Right lobe of liver (tissue), 6 donors: ENCODE measurements at places on chromosomes 4 and X. TPM values are rescaled to one million over a fixed set of nuclear protein-coding genes. Genes with fewer than 3 reads are reported as not detected.

Gene USP38
- 21.2 TPM for total RNA-seq

Gene STATH
- total RNA-seq = not detected

Gene PARM1
- total RNA-seq = 0.18 TPM

- H3K36me3 ChIP-seq = no peaks in the 10 kb centered on the region
- DNase-seq = no peak
- H3K4me3 ChIP-seq = no peak overlapping the region
- H3K27me3 ChIP-seq = no peaks in the 10 kb centered on the region
Observed at GRCh38 chrX:46770000-46770816, 11.3 kb upstream of the SLC9A7 start.

Gene CLDN22
- not detected for total RNA-seq

Gene AWAT2
- not detected for total RNA-seq

DNA sequence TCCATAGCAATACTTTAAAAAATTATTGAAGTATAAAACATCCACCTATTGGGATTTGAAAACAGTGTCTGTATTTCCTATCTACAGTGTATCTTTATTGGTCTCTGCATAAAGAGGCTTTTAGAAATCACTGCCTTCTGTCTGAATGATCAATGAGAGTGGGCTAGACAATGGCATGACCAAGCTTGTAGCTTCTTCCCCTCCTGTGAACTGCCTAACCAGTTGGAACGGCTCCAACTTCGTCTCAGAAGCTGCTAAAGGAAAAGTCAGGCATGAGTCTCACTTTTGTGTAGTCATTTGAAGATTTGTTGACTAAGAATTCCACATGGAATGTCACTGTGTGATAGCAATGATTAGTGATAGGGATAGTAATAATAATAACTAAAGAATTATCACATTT is 64.2 kb downstream of the INTS12 start:
- no peak overlapping the region for H3K27ac ChIP-seq
- H3K4me3 ChIP-seq = no peak overlapping the region
- no peaks in the 10 kb centered on the region for H3K27me3 ChIP-seq

GRCh38 chr4:3296651-3297050 is 3.8 kb downstream of the RGS12 start:
- no peaks in the 10 kb centered on the region for H3K27me3 ChIP-seq
- DNase-seq = peak; percentile 13
- H3K4me3 ChIP-seq = no peak overlapping the region

DNA sequence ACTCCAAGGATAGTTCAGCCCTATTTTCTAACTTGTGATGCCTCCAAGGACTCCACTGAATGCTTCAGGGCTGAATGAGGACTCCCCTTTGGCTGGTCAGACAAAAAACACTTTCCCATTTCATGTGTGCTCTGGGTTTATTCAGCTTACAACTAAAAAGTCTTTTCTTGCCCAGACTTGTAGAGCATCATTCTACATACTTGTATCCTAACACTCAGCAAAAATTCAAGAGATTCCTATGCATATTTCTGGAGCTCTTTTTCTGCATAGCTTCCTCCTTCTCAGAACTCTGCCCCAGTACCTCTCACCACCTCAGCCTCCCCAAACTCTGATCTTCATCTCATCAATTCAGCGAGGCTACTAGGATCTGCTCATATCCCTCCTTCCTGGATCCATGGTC is 22.2 kb upstream of the KLF3 start:
- no peak for DNase-seq
- H3K27me3 ChIP-seq = no peaks in the 10 kb centered on the region
- H3K4me1 ChIP-seq = no peaks in the 10 kb centered on the region
- H3K4me3 ChIP-seq = no peak overlapping the region

DNA sequence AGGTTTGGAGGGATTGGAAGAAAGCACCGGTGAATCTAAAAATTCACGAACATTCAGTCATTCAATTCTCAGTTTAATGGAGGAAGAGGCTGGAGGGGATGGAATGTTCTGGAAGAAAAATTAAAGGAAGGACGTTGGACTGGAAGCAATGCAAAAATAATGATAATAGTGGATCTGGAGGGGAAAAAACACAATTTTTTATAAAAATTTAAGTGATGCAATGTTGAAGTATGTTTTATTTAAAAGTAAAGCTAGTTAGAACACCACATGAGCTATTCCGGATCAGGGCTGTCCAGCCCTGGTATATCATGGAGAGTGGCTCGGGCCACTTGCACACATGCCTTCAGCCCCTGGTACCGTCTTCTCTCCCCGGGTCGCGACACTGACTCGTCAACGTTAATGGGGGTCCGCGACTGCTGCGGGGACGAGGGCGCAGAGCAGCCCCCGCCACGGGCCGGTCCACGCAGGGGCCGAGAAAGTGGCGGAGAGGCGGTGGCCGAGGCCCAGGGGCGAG is 204.6 kb downstream of the TENM3 start:
- H3K27ac ChIP-seq = no peak overlapping the region
- DNase-seq = no peak
- H3K4me1 ChIP-seq = no peaks in the 10 kb centered on the region
- peaks cover 6% of the 10 kb centered on the region for H3K27me3 ChIP-seq
- H3K4me3 ChIP-seq = peak overlapping the region; percentile 52

DNA sequence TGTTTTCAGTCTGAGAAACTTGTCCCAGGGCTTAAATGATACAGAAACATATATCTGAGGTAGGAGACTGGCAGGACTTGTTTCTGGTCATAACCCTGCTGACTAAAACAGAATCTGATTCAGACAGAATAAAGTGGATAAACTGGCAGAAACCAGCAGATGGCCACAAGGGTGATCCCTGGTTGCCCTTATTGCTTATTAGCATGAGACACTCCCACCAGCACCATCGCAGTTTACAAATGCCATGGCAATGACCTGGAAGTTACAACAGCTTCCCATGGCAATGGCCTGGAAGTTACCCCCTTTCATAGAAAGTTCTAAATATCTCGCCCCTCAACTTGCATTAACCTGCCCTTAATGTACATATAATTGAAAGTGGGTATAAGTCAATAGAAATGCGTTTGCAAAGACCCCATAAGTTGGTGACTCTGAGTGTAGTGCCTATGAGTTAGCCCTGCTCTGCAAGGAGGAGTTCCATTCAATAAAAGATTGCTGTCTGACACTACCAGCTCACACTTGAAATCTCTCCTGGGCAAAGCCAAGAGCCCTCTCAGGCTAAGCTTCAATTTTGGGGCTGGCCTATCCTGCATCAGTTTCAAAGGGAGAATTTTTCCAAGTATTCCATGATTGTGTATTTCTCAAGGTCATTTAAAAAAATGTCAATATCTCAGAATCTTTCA is 52.9 kb upstream of the PAGE5 start:
- no peaks in the 10 kb centered on the region for H3K4me1 ChIP-seq
- no peak overlapping the region for H3K27ac ChIP-seq
- no peaks in the 10 kb centered on the region for H3K36me3 ChIP-seq
- peak; percentile 44 for DNase-seq

Gene UGT2A1
- 1.3 TPM for total RNA-seq

DNA sequence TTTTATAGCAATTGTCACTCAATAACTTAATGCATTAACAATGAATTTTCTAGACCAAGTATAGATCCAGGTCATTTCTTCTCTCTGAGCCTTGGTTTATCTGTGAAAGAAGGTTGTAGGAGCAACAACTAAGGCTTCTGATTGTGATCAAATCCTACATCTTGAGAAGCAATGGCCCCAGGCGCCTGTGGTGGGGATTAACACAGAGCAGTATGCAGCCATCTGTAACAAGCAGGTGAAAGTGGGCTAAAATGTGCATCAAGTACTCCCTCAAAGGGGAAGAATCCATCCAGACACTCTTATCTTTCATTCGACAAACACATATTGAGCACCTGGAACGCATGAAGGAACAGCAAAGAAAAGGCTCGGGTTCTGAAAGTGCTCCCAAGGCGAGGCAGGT is 19.1 kb upstream of the SETD7 start:
- DNase-seq = no peak
- no peaks in the 10 kb centered on the region for H3K4me1 ChIP-seq
- H3K36me3 ChIP-seq = no peaks in the 10 kb centered on the region
- no peak overlapping the region for H3K27ac ChIP-seq
- H3K27me3 ChIP-seq = no peaks in the 10 kb centered on the region

DNA sequence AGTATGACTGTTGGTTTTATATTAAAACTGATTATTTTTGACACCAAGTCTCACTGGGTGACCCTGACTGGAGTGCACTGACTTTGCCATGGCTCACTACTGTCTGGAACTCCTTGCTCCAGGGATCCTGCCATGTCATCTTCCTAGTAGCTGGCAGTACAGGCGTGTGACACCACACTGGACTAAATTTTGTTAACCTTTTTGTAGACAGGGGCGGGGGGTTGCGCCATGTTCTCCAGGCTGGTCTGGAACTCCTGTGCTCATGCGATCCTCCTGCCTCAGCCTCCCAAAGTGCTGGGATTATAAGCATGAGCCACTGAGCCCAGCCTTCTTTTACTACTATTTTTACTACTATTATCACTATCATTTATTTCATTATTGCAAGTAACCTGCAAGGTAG is 8.9 kb downstream of the XAGE1A start:
- DNase-seq = no peak
- H3K27me3 ChIP-seq = no peaks in the 10 kb centered on the region
- H3K4me3 ChIP-seq = no peak overlapping the region
- H3K4me1 ChIP-seq = no peaks in the 10 kb centered on the region

- DNase-seq = no peak
- H3K36me3 ChIP-seq = no peaks in the 10 kb centered on the region
- no peak overlapping the region for H3K27ac ChIP-seq
- no peaks in the 10 kb centered on the region for H3K27me3 ChIP-seq
Observed at GRCh38 chrX:16646366-16647138, 3.4 kb upstream of the S100G start.

- no peaks in the 10 kb centered on the region for H3K4me1 ChIP-seq
- DNase-seq = no peak
- H3K36me3 ChIP-seq = no peaks in the 10 kb centered on the region
- no peak overlapping the region for H3K4me3 ChIP-seq
Observed at GRCh38 chrX:153779891-153780677, 757 bp upstream of the SRPK3 start.

- no peak overlapping the region for H3K27ac ChIP-seq
- H3K27me3 ChIP-seq = no peaks in the 10 kb centered on the region
Observed at GRCh38 chr4:88705805-88706492, 8.3 kb upstream of the NAP1L5 start.

- H3K27ac ChIP-seq = no peak overlapping the region
- no peaks in the 10 kb centered on the region for H3K4me1 ChIP-seq
- H3K36me3 ChIP-seq = no peaks in the 10 kb centered on the region
- no peak overlapping the region for H3K4me3 ChIP-seq
Observed at GRCh38 chr4:182874304-182874751, 42.9 kb downstream of the DCTD start.

- H3K27me3 ChIP-seq = no peaks in the 10 kb centered on the region
- H3K4me3 ChIP-seq = no peak overlapping the region
- H3K27ac ChIP-seq = no peak overlapping the region
Observed at GRCh38 chr4:64559571-64559970, 150.3 kb upstream of the TECRL start.

- no peaks in the 10 kb centered on the region for H3K36me3 ChIP-seq
- DNase-seq = no peak
- H3K27ac ChIP-seq = no peak overlapping the region
- H3K4me3 ChIP-seq = no peak overlapping the region
- H3K27me3 ChIP-seq = no peaks in the 10 kb centered on the region
Observed at GRCh38 chr4:169352360-169352759, 81.6 kb upstream of the SH3RF1 start.

DNA sequence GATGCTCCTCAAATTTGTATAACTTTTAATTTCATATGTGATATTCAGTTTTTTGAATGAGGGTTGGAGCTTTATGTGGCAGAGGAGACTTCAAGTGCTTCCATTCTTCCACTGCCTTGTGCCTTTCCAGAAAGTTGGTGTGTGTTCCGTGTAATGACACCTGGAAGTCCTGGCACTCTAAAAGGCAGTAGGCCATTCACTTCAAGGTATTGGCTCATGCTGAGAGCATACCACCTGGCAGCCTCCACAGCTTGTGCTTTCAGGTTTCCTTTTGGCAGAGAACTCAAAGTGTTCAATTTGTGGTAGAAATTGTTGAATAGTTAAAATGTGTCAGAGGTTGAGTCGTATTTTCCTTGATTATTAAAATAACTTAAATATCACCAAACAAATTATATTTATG is 49.6 kb downstream of the GRIA2 start:
- no peaks in the 10 kb centered on the region for H3K27me3 ChIP-seq
- H3K4me3 ChIP-seq = no peak overlapping the region
- no peaks in the 10 kb centered on the region for H3K4me1 ChIP-seq
- no peak overlapping the region for H3K27ac ChIP-seq
- no peak for DNase-seq

- no peaks in the 10 kb centered on the region for H3K36me3 ChIP-seq
- H3K4me3 ChIP-seq = no peak overlapping the region
- H3K27me3 ChIP-seq = no peaks in the 10 kb centered on the region
Observed at GRCh38 chr4:24991015-24991414, 39.7 kb downstream of the LGI2 start.

GRCh38 chrX:118595501-118596042 is 100.0 kb downstream of the DOCK11 start:
- no peak for DNase-seq
- no peaks in the 10 kb centered on the region for H3K36me3 ChIP-seq
- no peak overlapping the region for H3K4me3 ChIP-seq
- H3K27me3 ChIP-seq = no peaks in the 10 kb centered on the region

DNA sequence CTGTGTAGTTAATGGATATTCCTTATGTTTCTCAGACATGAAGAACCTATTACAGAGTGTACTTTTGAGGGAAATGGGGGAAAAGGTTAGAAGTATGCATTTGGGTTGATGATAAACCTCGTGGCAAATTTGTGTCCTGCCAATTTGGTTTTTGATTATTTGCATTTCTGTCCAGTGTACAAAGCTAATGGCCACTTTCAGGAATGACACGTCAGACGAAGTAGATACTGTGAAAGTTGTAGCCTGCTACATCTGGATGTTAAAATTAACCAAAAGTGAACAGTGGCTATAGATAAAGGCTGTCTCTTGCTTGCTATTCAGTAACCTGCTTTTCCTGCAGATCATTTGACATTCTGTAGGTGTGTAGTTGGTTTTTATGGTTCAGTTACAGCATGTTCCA is 1.0 kb downstream of the PRDX4 start:
- H3K4me1 ChIP-seq = no peaks in the 10 kb centered on the region
- H3K36me3 ChIP-seq = peaks cover 7% of the 10 kb centered on the region
- peak overlapping the region; percentile 64 for H3K4me3 ChIP-seq
- H3K27me3 ChIP-seq = no peaks in the 10 kb centered on the region
- DNase-seq = no peak

GRCh38 chrX:133523081-133523487 is 107.8 kb upstream of the GPC4 start:
- H3K4me3 ChIP-seq = no peak overlapping the region
- no peak overlapping the region for H3K27ac ChIP-seq
- H3K36me3 ChIP-seq = no peaks in the 10 kb centered on the region
- DNase-seq = no peak

DNA sequence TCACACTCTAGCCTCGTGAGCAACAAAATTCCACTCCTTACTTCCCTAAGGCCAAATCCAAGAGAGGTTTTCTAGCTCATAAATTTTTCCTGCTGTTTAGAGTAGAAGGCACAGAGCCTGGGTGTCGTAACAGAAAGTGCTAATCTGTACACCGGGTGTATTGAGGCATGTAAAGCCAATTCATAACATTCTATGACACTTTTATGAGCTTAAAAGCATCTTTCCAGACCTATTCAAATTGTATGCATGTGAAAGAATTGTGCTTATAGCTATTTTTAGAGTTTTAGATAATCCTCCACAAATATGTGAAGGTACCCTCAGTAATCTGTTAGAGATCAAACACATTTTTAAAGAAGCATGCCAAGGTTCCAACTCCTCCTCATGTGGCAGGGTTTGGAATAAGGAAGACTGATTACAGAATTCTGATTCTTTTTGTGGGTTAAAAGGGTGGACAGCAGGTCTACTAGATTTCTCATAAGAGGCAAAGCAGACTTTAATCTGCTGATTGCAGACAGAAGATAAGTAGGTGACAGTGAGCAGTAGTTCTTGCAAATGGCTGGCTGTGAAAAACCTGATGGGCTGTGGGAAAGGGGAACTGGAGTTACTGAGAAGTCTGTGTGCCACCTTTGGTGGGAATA is 25.5 kb upstream of the LRCH2 start:
- no peak overlapping the region for H3K4me3 ChIP-seq
- H3K27me3 ChIP-seq = no peaks in the 10 kb centered on the region
- no peak for DNase-seq
